ENCODE measurements at places on chromosomes 16 and 17. TPM values are rescaled to one million over a fixed set of nuclear protein-coding genes. Genes with fewer than 3 reads are reported as not detected.
A peak's percentile ranks its signal among the peaks of the same experiment; 100 is the strongest.

GRCh38 chr17:57357392-57357784 is 101.1 kb downstream of the MSI2 start:
- peak; percentile 91 for DNase-seq

GRCh38 chr16:71594000-71594646 is 17.2 kb upstream of the TAT start:
- DNase-seq = no peak

GRCh38 chr17:74309902-74310301 is 16.1 kb upstream of the KIF19 start:
- DNase-seq = no peak

DNA sequence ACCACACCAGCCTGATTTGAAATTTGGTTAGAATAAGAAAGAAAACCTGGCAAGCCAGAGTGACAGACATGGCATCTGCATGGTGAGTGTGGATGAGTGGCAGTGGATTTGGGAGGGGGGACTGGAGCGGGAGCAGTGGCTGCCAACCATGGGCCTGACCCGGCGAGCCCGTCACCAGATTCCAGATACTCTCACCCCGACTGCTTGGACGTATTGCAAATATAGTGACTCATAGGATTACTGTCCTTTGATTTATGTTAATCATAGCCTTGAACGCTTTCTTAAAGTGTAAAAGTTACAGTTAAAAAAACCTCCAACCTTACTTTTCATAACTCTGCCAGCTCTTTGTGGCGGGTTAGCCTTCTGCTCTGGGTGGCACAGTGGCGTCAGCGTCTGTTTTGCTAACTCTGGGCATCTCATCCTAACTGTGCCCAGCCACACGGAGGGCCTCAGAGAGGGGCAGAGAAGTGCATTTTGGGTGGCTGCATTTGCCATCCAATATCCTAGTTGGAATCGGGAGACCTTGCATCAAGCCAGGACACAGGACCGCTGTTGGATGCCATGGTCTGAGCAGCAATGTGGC is 26.8 kb upstream of the FOXK2 start:
- no peak for DNase-seq

GRCh38 chr17:80455784-80456183 is 20.6 kb downstream of the NPTX1 start:
- DNase-seq = no peak

GRCh38 chr17:66032082-66032712 is 159.7 kb downstream of the CEP112 start:
- DNase-seq = no peak

GRCh38 chr16:80047842-80048241 is 447.3 kb upstream of the MAF start:
- DNase-seq = no peak

- peak; percentile 59 for DNase-seq
These were observed 11.9 kb upstream of the HOXB2 start for GRCh38 chr17:48556576-48557401.

GRCh38 chr16:21219551-21219950 is 8.2 kb upstream of the ZP2 start:
- DNase-seq = no peak

DNA sequence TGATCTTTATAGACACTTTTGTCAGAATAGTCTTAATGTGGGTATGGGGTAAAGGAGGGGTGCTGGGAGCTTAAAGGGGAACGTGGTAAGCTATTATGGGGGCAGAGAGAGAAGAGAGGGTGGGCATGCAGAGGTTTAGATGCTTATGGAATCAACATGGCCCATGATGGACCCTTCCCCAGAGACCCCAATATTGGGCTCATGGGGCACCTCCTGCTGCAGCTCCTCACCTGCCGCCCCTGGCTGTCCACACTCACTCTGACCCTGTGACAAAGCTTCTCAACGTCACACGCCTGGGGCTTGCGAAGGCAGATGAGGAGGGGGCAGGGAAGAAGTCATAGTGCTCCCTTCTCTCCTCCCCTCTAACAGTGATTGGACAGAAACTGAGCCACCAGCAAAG is 95.3 kb downstream of the SHISA6 start:
- no peak for DNase-seq

CFAP97D1 gene
- 0.26 TPM for total RNA-seq
